Activated CD8-positive, alpha-beta memory T cell treated with anti-CD3 and anti-CD28 coated beads, Interleukin-2, amount 10 ng/mL, durations not matched to agents 7 days and 5 days (primary cell): ENCODE measurements at places on chromosomes 5 and 9. TPM values are rescaled to one million over a fixed set of nuclear protein-coding genes. Genes with fewer than 3 reads are reported as not detected.
A peak's percentile ranks its signal among the peaks of the same experiment; 100 is the strongest.

The SLC6A3 gene
- total RNA-seq = 0.07 TPM

The UAP1L1 gene
- total RNA-seq = 32.6 TPM

The PCDHB7 gene
- not detected for total RNA-seq

The IFNA2 gene
- total RNA-seq = not detected

The GGTA1 gene
- 1.6 TPM for total RNA-seq

GRCh38 chr9:116589392-116590354 lies 97.4 kb upstream of the TRIM32 start:
- peak; percentile 44 for DNase-seq

GRCh38 chr5:132203464-132203818 lies 24.2 kb downstream of the P4HA2 start:
- DNase-seq = peak; percentile 14

GRCh38 chr5:33843579-33843978 lies 48.2 kb downstream of the ADAMTS12 start:
- DNase-seq = no peak

DNA sequence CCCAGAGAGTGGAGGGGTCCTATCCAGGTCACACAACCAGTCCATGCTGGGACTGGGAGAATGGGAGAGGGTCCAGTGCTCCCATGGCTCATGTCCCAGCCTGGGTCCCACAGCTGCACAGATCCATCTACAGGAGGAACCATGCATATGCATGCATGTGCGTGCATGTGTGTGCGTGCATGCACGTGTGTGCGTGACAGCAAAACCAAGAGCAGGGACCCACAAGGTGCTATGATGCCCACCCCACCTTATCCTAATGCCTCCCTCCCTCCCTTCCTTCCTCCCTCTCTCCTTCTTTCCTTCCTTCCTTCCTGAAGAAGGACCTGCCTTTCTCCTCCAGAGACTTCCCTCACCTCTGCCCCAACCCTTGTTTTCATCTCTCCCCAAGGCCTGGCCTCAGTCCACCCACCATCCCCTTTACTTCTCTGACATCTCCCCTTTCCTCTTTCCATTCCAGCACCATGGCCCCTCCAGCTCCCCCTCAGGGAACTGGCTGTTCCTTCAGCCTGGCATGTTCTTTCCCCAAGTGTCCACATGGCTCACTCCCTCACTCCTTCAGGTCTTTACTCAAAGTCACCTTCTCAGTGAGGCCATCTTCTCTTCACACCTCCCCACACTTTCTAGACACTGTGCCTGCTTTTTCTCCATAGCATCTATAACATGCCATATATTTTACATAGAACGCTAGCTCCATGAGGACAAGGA lies 21.8 kb downstream of the AQP7 start:
- DNase-seq = no peak
